ENCODE measurements at places on chromosomes 1 and 21. TPM values are rescaled to one million over a fixed set of nuclear protein-coding genes. Genes with fewer than 3 reads are reported as not detected.

The TTLL10 gene
- total RNA-seq: not detected

The HRNR gene
- not detected for total RNA-seq

The RSPH1 gene
- not detected for total RNA-seq

The LRRC53 gene
- total RNA-seq: not detected

Measured in dermis lymphatic vessel endothelial cell (primary cell).